ENCODE measurements at places on chromosomes 5 and 9.

GRCh38 chr5:157523976-157524375 is 51.6 kb downstream of the ADAM19 start:
- DNase-seq: no peak

GRCh38 chr9:12784461-12785259 is 9.8 kb downstream of the LURAP1L start:
- no peak for DNase-seq

DNA sequence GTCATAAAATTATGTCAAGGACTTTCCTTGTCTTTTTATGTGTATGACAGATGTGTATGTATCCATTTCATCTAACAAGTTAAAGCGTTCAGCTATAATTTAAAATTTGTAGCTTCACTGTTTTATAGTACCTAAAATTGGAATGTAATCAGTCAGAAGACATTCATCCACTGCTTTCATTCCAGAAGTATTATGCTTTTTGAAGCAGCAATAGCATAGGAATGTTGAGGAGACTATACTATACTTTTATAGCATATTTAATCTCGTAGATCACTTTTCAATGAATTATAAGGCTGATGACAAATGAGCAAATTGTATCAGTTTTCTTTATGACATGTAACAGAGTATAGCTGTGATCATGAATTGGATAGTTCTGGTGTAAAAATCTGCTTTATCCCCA is 6.9 kb downstream of the PCDHGA12 start:
- no peak for DNase-seq

DNA sequence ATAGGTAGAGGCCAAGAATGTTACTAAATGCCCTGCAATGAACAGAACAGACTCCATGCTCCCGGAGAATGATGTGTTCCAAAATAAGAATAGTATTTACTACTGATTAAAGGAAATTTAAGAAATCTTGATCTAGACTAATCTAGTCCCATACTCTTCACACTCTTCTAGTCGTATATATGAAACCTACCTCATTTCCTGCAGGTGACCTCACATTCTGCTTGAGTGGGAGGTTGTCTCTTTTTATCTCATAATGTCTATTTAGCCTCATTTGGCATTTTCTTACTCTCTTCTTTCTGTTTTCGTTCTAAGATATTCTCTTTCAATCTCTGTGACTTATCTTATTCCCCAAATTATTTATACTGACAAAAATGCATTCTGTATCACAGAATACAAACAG is 9.2 kb upstream of the SHOC1 start:
- DNase-seq: no peak

DNA sequence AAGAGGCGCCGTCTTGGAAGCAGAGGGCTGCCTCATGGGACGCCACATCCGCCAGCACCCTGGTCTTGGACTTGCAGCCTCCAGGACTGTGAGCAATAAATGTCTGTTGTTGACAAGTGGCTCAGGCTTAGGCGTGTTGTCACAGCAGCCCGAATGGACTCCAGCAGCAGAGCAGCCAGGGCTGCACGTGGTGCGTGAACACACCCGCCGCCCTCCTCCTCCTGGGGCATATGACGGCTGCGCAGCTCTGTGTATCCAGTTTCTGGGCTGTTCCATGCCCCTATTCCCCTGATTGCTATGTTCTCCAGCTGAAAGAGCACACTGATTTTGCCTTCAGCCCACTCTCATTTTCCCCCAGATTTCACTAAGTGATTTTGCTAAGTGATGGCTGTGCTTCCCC is 36.0 kb upstream of the CLPTM1L start:
- DNase-seq: no peak

- DNase-seq: no peak
Measured at GRCh38 chr5:62578540-62578939, at the start of gene LRRC70. Gene LRRC70 (plus strand): TSS chr5:62578819. CDS start chr5:62579439, 620 bp downstream.

- DNase-seq: no peak
Measured at GRCh38 chr9:71830153-71830552, 61.8 kb upstream of the CEMIP2 start.

- DNase-seq: no peak
Measured at GRCh38 chr9:8012986-8013385, 213.4 kb upstream of the DMAC1 start.

- DNase-seq: no peak
Measured at GRCh38 chr5:148014276-148014675, 49.5 kb upstream of the SPINK5 start.

DNA sequence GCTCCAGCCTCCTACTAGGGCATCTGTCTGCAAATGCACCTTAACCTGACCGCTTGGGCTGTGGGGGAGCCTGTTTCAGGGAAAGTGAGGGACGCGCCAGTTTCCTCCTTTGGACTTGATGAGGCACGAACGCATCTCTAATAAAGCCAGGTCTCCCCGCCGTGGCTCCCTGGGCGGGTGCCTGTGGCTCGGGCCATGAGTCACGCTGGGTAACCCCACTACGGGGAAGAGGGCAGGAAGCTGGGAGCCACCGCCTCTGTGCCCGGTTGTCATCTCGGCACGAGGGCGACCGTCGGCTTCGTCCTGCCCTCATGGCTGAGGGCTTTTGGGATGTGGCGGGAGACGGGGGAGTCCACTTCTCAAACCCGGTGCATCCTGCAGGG is 12.1 kb downstream of the NOTCH1 start:
- DNase-seq: peak; percentile 62

DNA sequence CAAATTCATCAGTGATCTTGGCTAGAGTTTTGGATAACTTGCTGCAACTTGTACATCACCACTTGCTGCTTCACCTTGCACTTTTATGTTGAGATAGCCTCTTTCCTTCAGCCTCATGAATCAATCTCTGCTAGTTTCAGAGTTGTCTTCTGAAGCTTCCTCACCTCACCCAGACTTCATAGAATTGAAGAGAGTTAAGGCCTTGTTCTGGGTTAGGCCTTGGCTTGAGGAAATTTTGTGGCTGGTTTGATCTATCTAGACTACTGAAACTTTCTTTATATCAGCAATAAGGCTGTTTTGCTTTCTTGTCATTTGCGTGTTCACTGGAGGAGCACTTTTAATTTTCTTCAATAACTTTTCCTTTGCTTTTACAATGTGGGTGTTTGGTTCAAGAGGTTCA is 12.8 kb downstream of the FER start:
- no peak for DNase-seq

- DNase-seq: no peak
Measured at GRCh38 chr5:8943301-8943700, 602.6 kb downstream of the SEMA5A start.

DNA sequence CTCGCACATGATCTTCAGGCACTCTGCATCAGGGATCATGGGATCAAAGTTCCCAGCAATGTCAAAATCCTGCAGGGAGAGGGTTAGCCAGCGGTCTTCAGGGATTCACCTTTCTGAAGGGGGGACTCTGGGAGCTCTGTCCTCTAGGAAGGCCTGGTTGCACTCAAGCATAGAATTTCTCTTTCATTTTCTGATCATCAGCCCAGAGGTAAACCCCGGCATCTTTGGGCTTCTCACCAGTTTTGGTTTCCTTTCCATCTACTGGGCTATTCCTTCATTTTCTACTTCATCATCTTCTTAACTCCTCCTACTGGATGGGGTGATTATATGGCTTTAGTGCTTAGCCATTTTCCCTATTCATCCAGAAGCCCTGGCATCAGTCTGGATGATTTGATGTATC is 4.6 kb upstream of the DND1 start:
- no peak for DNase-seq

DNA sequence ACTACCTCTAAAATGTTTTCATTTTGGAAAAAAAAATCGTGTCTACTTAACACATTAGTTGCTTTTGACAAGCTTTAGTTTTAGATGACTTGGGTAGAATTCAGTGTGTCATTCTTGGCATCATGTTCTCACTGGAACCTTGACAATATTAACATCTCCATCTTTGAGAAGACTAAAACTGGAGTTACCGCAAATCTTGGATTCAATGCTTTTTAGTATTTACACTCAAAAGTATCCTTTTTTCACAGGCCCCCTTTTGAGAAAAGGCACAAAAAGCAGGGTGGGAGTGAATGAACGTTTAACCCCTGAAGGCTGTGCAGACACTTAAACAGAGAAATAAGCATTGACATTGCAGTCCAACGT is 549.1 kb downstream of the CSNK1G3 start:
- no peak for DNase-seq

- no peak for DNase-seq
Measured at GRCh38 chr5:112614285-112614684, 123.4 kb upstream of the APC start.

GRCh38 chr5:174514983-174515394 is 209.4 kb upstream of the MSX2 start:
- no peak for DNase-seq

DNA sequence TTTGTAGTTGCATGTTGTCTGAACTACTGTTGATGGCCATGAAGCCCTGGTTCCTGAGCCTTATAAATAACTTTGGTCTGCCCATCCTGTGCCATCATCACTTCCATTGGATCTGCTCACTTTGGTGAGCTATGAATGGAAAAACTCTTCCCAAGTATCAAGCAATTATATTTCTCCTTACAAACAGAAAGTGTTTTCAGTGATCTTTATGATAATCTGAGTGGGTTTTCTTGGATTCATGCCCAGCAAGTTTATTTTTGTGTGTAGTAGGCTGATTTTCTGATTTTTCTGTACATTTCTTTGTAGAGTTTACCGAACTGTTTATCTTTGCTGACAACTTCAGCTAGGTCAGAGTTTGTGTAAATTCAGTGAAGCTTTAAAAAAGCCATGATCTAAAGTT is 31.0 kb downstream of the CAMK4 start:
- no peak for DNase-seq

DNA sequence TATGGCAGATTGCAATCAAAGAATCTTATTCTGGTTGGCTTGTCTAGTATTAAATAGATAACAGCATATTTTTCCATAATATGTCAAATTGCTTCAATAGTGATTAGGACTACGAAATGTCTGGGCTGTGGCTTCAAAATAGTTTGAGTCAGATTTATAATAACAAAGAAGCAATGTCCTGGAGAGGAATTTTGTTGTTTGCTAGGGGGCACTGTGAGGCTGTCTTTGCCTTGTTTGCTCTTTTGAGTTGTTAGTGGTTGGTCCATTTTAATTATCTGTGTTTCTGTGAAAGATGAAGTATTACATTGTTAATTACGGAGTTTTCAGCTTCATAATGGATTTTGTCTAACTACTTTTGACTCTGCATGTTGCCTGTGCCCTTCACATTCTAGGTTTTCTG is 713.6 kb downstream of the TLE4 start:
- DNase-seq: no peak

DNA sequence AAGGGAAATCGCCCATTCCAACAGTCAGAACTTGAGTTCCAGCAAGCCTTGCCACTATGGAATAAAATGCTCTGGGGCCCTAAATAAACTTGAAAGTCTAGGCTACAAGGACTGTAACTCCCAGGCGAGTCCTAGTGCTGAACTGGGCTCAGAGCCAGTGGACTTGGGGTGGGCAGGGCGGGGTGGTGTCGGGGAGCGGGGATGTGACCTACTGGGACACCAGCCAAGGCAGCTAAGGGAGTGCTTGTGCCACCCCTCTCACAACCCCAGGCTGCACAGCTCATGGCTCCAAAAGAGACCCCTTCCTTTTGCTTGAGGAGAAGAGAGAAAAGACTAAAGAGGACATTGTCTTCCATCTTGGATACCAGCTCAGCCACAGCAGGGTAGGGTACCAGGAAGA is 61.5 kb downstream of the MEIKIN start:
- no peak for DNase-seq

- no peak for DNase-seq
Measured at GRCh38 chr9:5800969-5801738, 31.8 kb downstream of the ERMP1 start.

GRCh38 chr9:132042324-132042723 is 37.3 kb downstream of the MED27 start:
- DNase-seq: no peak

- no peak for DNase-seq
Measured at GRCh38 chr5:59609501-59610265, 283.8 kb downstream of the PDE4D start.

- DNase-seq: no peak
Measured at GRCh38 chr5:115977096-115977495, 14.8 kb downstream of the LVRN start.

DNA sequence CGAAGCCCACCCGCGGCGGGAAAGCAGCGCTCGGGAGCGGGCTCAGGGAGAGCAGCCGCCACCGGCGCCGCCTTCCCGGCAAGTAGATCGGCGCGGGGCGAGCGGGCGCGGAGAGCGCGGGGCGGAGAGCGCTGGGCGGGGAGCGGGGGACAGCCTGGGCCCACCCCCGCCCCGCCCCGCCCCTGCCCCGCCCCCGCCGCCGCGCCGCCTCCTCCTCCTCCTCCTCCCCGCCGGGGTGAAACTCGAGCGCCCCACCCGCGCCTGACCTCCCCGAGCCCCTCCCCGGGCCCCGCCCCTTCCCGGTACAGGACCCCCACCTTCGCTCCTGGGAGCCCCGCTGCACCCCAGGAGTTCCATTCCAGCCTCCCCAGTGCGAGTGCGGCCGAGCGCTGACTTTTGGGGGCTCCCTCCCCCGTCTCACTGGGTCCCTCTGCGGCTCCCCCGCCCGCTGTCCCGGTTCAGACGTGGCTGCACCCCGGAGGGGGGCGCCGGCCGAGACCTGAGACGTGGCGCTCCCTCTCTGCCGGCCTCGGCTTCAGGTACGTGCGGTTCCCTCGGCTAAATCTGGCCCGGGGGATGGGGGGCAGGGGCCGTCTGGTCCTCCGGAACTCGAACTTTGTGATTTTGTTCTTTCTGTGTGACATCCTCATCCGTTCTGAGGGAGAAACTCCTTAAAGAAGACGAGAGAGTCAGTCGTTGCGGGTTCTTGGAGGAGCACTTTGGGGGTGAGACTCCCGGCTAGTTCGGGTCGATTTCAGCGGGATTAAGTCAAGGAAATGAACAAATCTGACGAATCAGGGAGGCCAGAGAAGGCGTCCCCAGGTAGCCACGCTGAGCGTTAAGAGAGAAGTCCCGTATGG is at the start of gene SEMA5A:
SEMA5A (minus strand) TSS at position 84 of the 860 bp plus-strand sequence. CDS start 166,129 bp downstream, outside the sequence.
- DNase-seq: peak; percentile 89

GRCh38 chr9:132768932-132769905 is 99.0 kb downstream of the GTF3C4 start:
- peak; percentile 55 for DNase-seq

- DNase-seq: peak; percentile 64
Measured at GRCh38 chr5:113663879-113664541, 150.5 kb downstream of the YTHDC2 start.

DNA sequence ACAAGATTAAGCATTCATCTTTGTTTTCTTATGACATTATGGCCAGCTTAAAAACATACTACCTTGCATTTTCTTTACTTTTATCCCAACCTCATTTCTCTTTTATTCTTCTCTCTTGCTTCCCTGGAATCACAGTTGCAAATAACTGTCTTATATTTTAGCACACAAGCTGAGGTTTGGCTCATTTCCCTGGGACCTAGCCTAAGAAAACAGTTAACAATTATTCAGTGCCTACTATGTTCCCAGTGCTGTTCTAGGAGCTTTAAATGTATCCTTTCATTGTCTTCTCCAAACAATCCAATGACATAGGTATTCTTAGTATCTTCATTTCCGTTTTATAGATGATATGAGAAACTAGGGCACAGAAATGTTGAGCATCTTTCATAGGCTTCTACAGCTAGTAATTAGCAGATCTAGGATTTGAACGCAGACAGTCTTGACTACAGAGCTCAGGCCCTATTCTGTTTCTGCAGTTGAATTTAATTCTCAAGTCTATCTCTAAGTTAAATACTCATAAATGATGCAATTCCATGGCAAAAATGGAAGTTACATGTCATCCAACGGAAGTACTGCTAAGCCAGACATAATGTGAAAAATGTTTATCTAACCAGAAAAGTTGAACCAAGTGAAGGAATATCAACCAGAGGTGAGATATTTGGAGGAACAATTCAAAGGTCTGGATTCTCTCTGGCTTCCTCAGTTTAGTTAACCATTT is 52.3 kb upstream of the MTAP start:
- DNase-seq: no peak

GRCh38 chr5:91301106-91301846 is 81.8 kb downstream of the ARRDC3 start:
- no peak for DNase-seq

- peak; percentile 22 for DNase-seq
Measured at GRCh38 chr5:54577528-54577927, 60.0 kb downstream of the SNX18 start.

Measured in left ventricle myocardium superior (tissue), 1 donor.